ENCODE measurements at places on chromosomes 12 and 14.
A peak's percentile ranks its signal among the peaks of the same experiment; 100 is the strongest.

DNA sequence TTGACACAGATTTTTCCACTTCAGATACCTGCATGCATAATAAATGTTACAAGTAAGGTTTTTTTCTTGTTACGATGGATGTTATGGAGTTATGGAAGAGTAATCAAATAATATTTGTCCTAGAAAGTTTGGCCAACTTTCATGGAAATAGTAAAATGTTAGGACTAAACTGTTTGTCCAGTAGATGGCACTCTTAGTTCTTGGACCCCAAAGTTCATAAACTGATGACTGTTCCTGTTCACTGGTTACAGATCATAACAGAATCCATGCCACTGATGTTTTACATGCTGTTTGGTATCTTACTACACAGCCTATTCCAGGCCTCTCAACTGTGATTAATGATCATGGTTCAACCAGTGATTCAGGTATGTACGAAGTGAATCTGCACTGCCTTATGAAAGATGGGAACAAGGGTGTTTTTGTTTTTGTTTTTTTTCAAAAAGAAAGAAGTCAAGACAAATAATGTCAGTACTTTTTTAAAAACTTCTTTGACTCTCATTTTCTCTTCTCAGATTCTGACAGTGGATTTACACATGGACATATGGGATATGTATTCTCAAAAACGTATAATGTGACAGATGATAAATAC is 48.8 kb upstream of the SLCO1C1 start:
- DNase-seq = peak; percentile 69

DNA sequence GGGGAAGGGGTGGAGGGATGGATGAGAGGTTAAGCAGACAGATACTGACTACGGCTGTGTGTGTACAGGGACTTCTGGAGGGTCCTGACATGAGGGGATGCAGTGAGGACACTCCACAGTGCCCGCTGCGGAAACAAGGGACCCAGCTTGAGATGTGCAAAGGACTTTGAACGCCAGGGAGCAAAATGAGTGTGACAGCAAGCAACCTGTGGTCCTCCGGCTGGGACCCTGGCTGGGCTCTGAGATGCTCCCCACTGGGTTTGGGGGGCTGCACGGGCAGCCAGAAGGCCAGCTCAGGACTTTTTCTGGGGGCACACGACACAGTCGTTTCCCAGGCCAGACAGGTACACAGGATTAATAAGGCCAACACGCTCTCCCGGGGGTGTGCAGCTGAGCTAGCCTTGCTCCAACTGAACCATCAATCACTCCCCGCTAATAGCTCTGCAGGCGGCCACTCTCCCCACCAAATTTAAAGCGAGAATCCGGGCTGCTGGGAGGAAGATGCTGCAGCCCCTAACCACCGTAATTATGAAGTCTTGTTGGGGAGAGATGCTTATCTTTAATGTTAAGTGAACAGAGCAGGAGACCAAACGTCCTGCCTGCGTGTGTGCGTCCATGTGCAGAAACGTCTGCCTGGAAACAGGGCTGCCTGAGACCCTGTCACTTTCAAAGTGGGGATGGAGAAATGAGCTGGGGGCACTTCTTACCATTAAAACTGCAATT is 51.6 kb upstream of the DLK1 start:
- no peak for DNase-seq

DNA sequence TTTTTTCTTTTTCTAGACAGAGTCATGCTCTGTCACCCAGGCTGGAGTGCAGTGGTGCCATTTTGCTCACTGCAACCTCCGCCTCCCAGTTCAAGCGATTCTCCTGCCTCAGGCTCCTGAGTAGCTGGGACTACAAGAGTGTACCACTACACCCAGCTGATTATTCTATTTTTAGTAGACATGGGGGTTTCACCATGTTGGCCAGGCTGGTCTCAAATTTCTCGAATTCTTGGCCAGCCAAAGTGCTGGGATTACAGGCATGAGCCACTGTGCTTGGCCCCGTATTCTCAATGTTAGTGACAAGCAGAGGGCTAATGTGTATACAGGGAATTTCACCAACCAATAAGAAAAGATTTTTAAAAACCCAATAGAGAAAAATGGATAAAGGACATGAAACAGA is 8.4 kb downstream of the PLBD2 start:
- DNase-seq = no peak

- no peak for DNase-seq
These were observed 26.2 kb upstream of the YY1 start for GRCh38 chr14:100212476-100213333.

- DNase-seq = no peak
These were observed 58.0 kb downstream of the MIS18BP1 start for GRCh38 chr14:45194964-45195363.

- peak; percentile 75 for DNase-seq
These were observed 22.2 kb upstream of the GPR132 start for GRCh38 chr14:105087308-105087962.

DNA sequence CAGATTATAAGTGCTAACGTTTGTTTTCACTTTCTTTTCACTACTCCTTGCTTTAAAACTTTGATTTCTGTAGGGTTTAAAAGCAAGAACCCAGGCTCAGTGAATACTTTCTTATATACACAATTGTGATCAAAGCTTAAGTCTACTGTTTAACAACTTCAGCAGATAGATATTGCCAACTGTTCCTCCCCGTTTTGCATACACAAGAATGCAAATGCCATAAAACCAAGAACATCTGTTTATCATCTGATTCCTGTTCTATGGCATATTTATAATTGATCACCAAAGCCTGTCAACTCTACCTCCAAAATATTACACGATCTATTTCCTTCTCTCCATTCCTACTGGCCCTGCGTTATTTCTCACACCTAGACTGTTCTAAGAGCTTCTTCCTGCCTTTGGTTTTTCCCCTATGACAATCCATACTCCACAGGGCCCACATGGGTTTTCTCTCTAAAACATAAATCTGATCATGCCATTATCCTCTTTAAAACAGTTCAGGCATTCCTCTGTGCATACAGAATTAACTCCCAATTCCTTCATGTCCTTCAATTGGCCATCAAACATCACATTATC is 15.9 kb downstream of the MED13L start:
- DNase-seq = no peak

DNA sequence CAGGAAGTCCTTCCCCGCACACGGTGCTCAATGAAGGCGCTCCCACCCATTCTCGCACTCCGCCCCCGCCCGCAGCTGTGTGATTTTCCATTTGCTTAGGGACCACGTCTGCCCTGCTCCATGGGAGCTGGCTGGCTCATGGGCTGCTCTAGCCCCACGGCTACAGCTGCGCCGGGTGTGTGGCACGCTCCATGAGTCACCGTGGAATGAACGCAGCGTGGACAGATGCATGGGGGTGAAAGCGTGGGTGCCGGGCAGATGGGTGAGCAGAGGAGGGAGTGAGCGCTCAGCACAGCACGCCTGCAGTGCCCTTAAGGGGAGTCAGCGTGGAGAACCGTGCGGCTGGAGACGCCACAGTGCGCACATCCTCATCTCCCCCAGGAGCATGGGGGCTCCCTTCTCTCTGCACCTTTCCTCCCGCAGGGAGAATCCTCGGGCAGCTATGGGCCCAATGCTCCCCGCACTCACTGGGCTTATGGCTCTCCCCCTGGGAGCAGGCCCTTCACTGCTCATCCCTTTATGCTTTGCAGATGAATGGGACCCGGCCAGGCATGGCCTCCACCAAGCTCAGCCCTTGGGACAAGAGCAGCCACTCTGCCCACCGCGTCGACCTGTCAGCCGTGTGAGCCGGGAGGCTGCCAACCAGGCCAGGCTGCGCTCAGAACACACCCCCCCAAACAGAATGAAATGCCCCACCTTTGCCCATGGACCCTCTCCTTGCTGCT is 185.1 kb downstream of the ADGRD1 start:
- no peak for DNase-seq

- DNase-seq = no peak
These were observed 169.9 kb downstream of the CRADD start for GRCh38 chr12:93846936-93847516.

DNA sequence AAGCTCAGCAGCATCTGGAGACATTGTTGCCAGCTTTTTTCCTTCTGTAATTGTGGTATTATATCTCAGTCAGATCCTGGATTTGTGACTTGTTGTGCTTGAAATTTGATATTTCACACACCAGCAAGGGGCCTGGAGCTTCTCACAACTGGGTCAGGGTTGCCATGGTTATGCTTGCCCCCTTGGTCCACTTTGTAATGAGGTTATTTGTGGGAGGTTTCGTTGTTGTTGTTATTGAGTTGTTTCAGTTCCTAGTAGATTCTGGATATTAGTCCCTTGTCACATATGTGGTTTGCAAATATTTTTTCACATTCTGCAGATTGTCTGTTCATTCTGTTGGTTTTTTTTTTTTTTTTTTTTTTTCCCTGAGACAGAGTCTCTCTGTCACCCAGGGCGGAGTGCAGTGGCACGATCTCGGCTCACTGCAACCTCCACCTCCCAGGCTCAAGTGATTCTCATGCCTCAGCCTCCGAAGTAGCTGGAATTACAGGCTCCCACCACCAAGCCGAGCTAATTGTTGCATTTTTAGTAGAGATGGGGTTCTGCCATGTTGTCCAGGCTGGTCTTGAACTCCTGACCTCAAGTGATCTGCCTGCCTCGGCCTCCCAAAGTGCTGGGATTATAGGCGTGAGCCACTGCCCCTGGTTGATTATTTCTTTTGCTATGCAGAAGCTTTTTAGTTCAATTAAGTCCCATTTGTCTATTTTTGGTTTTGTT is 80.6 kb upstream of the ETV6 start:
- DNase-seq = no peak

DNA sequence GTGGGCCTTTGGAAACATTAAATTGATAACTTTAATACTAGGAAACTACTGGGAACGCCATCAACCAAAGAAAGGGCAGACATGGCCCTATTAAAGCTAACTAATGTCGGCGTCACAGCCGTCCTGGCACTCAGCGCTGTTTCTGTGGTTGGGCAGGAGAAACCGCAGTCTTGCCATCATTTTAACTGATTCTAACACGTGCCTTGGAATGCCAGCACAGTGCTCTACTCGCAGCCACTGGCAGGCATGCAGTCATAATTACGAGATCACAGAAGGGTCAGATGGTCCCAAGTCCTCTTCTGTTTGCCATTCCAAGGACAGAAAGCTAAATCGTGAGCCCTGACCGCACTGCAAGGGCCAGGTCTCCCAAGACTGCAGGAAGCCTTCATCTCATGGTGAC is 75.2 kb downstream of the RIMBP2 start:
- no peak for DNase-seq

DNA sequence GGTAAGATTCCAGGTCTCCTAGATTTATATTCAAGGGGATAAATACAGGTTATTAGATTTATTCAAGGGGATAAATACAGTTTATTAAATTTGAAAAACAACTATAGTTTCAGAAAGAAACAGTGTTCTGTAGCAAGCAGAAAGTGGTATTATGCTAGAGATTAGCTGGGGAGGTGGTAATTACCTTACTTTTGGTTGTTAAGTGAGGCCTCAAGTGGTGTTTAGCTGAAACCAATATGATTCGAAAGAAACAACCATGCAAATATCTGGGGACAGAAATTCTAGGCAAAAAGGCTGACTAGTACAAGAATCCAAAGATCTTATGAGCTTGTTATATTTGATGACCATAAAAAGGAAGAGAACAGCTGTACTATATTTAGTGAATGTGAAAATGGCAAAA is 6.2 kb downstream of the OR4N5 start:
- DNase-seq = no peak

DNA sequence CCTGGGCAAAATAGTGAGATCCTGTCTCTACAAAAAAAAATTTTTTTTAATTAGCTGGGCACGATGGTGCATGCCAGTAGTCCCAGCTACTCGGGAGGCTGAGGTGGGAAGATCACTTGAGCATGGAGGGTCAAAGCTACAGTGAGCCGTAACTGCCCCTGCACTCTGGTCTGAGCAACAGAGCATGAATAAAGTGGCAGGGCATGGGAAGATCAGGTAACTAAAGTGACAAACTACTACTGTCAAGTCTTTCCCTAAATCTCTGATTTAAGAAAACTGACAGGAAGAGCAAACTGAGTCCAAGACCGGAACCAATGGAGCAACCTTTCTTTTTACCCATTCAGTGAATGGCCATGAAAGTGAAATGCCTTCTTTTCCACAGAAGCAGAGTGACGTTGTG is 10.8 kb downstream of the DCAF5 start:
- DNase-seq = no peak

GRCh38 chr14:95664066-95664465 is 22.2 kb upstream of the TCL1B start:
- no peak for DNase-seq

- no peak for DNase-seq
These were observed 89.1 kb upstream of the NUDT4 start for GRCh38 chr12:93288626-93289025.

- peak; percentile 11 for DNase-seq
These were observed 254.0 kb upstream of the KITLG start for GRCh38 chr12:88834226-88834625.

- DNase-seq = no peak
These were observed 50.0 kb downstream of the LGMN start for GRCh38 chr14:92698393-92698792.

DNA sequence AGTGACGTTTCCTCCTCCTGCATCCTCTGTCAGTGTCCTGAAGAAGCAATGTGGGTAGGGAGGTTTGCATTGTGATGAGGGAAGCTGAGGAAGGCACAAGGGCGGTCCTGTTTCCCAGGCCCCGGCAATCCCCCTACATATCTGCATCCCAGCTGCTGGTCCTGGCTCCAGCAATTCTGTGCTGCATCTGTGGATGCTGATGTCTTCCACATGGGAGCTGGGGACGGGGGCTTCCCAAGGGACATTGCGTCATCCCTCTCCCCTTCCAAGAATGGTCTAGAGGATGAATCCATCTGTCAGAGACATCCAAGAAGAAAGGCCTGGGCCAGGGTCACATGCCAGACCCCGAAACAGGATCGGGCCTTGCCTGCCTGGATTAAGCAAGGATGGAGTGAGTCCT is 52.1 kb downstream of the TSPAN11 start:
- peak; percentile 57 for DNase-seq

- DNase-seq = no peak
These were observed 52.1 kb downstream of the PSMA6 start for GRCh38 chr14:35344107-35344807.

DNA sequence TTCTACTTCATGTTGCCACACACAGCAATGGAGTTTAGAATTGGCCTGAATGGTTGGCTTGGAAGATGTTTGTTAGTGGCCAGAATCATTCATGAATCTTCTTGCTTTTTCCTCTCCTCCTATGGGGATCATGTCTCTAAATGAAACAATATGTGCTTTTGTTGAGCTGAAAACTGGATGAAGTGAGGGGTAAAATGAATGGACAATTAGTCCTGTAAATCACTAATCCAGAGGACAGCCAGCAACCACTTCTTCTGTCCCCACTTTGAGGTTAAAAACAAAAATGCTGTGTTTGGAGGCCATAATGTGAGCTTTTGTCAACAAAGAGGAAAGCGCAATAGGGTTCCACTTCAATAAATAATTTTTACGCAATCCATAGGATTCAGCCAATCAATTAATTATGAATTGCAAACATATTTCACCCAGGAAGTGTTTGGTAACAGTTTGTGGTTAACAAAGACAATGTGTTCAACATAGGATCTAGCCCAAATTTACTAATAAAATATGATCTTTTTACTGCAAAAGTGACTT is 30.3 kb upstream of the AMIGO2 start:
- DNase-seq = no peak
